ENCODE measurements at places on chromosomes 16 and 17.

DNA sequence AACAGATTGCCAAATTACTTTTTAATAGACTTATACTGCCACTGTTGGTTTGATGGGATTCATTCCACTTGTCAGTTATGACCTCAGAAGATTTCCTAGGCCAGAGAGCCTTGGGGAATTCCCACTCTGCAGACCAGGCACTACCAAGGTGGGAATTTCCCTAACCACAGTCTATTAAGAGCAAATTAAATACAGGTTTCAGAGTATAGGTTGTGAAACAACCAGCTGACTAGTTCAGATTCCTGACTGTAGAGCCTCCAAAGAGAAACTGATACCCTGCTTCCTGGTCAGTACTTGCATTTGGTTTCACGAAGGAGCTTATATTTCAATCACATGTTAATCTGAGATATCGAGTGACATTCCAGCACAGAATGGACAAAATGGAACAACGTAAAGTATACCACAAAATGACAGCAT lies 186.5 kb downstream of the STX8 start:
- DNase-seq = no peak

GRCh38 chr16:28899882-28900590 lies 21.7 kb downstream of the ATP2A1 start:
- DNase-seq = no peak

- DNase-seq = no peak
Observed at GRCh38 chr16:91484-91883, 13.5 kb downstream of the MPG start.

DNA sequence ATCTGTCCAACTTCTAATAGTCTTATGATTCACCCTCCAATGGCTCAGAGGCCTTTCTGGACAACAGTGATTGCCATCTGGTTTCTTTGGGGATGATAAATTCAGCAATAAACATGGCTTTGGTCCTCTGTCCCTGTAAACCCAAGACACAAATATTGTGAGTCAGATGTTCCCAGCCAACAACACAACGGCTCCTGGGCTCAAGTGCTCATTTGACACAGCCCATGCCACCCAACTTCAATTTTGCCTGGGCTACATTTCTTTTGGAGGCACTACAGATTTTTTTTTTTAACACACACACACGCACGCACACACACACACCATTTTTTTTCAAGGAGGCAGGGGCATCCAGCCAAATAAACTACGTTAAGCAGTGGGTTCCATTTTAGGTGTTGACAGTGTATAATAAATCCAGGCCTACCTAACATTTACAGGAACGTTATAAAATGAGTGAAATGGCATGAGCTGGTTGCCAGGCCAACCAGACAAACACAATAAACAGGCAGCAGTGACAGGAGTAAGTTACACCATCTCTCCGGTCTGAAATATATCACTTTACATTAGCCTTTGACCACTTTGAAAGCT lies 939.9 kb upstream of the SOX9 start:
- no peak for DNase-seq

Measured in ELF-1 (cell line).